ENCODE measurements at places on chromosomes 7 and 10. TPM values are rescaled to one million over a fixed set of nuclear protein-coding genes. Genes with fewer than 3 reads are reported as not detected.

Gene SLC18A2
- not detected for total RNA-seq

Gene FAM180A
- total RNA-seq = not detected

Gene TRIP6
- 28.9 TPM for total RNA-seq

Gene BHLHA15
- 0.43 TPM for total RNA-seq

Gene SOSTDC1
- total RNA-seq = not detected

Gene AGBL3
- total RNA-seq = 2.8 TPM

Gene MINPP1
- 11.0 TPM for total RNA-seq

Gene SLC26A4
- 10.9 TPM for total RNA-seq

Gene C7orf57
- total RNA-seq = 0.28 TPM

Gene SYPL1
- 38.8 TPM for total RNA-seq

Gene PILRB
- 39.8 TPM for total RNA-seq

Gene OPN1SW
- not detected for total RNA-seq

Gene TSPAN12
- not detected for total RNA-seq

Data from activated CD4-positive, alpha-beta memory T cell treated with anti-CD3 and anti-CD28 coated beads, Interleukin-2, amount 10 ng/mL, durations not matched to agents 7 days and 5 days (primary cell).